Choroid plexus epithelial cell (primary cell): ENCODE measurements at places on chromosomes 7 and 10.
A peak's percentile ranks its signal among the peaks of the same experiment; 100 is the strongest.

DNA sequence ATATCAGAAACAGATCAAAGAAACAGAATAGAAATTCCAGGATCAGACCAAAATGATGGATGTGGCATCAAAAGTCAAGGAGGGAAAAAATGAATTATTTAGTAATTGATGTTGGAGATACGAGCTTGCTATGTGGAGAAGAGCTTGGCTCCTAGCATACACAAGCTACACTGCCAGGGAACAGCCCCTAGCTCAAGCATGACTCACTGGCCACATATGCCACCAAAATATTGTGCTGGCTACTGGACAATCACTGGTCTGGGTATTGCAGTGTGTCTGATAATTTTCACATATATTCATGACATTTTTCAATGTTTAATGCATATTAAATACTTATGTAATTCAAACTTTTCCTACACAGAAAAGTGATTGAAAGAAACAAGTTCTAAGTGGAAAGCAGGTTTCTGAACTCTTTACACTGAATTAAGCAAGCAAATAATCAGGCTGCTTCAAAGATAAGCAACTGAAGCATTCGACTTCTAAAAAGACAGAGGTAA is 59.3 kb downstream of the OAT start:
- no peak for DNase-seq

DNA sequence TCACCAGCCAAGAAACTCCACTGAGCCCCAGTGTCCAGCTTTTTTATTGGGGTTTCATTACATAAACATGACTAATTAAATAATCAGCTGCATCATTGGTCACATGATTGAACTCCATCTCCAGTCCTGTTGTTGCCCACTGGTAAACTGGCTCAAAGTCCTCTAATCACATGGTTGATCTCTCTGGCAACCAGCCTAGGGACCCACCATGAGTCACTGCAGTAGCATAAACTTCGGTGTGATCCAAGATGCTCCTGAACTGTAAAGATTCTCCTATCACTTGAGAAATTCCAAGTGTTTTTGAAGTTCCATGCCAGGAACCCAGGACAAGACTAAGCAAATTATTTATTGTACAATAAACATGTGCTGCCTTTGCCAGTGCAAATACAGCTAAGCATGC is 130.4 kb upstream of the AUTS2 start:
- DNase-seq: no peak

- no peak for DNase-seq
These were observed 45.1 kb downstream of the ZNF248 start for GRCh38 chr10:37812290-37812689.

- DNase-seq: peak; percentile 49
These were observed 120.9 kb upstream of the DIP2C start for GRCh38 chr10:810351-810846.

- no peak for DNase-seq
These were observed 243.6 kb upstream of the NFE2L3 start for GRCh38 chr7:25908154-25908949.

- DNase-seq: no peak
These were observed 138.5 kb upstream of the GDF10 start for GRCh38 chr10:47161465-47161864.

GRCh38 chr10:2900530-2900929 is 166.8 kb upstream of the PFKP start:
- no peak for DNase-seq

- no peak for DNase-seq
These were observed 39.5 kb downstream of the FAM53B start for GRCh38 chr10:124704428-124705380.

- DNase-seq: peak; percentile 11
These were observed 735 bp downstream of the JCAD start for GRCh38 chr10:30058570-30059132.

- DNase-seq: no peak
These were observed 6.1 kb downstream of the KCNH2 start for GRCh38 chr7:150972023-150972468.

DNA sequence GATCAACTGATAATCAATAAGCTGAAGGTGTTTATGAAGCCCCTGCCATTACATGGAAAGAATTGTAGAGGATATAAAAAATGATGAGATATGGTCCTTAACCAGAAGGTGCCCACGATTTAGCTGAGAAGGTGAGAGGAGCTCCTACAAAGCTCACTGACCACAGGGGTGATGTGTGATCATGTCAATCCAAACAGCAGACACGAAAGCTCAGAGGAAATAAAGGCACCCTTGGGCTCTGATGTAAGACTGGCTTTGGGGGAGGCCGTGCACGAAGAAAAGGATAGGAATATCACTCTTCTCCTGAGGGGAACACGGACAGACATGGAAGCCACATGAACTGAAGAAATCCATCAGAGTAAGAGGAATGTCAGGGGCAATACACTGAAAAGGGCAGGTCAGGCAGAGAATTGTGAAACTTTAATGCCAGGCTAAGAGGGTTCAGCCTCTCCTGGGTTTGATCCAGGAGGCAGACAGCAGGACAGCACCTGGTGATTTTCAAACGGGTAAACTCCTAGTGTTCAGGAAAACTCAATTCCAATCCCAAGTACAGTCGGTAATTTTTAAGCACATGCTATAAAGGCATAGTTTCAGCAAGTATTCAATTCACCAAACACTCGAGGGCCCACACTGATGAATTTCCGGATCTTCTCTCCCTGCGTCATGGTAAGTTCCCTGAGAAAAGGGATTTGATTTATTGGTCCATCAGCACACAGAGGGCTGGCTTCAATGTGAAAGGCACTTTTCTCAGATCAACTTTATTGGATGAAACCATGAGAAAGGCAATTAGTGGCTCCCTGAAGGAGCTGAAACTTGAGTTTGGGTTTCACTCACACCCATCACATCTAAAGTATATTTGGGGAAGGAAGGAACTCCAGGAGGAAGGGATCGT is 163.8 kb downstream of the PRPF18 start:
- no peak for DNase-seq

DNA sequence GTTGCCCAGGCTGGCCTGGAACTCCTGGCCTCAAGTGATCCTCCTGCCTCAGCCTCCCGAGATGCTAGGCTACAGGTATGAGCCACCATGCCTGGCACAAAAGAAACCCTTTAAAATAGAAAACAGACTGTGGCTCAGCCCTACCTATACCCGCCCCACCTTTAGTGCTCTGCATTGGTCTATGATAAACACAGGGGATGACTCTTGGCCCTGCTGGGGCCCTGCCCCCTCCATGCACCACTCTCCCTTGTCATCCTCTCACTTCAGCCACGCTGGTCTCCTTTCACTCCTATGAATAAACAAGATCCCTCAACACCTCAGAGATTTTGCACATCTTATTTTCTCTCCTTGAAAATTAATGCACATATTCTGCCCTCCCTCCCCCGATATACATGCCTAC is 251.4 kb upstream of the KLF14 start:
- DNase-seq: no peak

GRCh38 chr7:149409895-149410294 is 51.0 kb downstream of the ZNF777 start:
- no peak for DNase-seq

DNA sequence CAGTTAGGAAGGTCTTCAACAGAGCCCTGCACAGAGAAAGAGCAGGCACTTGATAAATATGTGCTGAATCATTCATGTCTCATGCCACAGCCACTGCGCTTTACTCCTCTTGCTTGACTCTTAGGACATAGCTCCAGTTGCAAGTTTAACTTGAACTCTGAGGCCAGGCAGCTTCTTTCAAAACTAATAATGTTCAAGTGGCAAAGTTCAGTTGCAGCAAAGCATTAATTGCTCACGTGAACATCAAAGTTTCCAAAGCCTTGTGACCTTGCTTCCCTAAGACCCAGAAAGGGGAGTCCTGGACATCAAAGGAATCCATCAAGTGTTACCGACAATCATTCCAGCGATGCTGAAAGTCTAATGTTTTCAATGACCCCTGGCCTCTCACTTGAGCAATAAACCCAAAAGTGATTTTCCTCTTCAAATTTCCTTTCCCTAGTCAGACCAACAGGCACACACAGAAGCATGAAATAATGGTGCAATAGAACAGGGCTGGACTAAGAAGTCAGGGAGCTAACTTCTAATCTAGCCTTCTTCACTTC is 21.8 kb upstream of the TECTB start:
- DNase-seq: peak; percentile 94

- DNase-seq: no peak
These were observed 249.4 kb downstream of the COBL start for GRCh38 chr7:51067258-51067657.

DNA sequence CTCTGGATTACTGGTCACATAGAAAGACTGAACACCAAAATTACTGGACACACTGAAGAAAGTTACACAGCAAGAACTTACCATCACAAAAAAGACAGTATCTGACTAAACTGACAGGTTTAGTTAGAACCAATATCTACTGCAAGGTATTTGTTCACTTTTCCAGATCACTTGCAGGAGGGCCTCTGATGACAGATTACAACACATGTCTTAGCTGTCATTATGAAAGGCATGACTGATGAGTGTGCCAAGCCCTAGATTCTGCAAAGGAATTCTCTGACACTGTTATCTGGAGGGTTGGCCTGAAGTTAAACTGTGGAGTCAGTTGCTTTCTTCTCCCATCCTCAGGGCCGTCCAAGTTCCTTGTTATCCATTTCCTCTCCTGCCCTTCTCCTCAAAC is 242.7 kb downstream of the KIF20B start:
- no peak for DNase-seq

DNA sequence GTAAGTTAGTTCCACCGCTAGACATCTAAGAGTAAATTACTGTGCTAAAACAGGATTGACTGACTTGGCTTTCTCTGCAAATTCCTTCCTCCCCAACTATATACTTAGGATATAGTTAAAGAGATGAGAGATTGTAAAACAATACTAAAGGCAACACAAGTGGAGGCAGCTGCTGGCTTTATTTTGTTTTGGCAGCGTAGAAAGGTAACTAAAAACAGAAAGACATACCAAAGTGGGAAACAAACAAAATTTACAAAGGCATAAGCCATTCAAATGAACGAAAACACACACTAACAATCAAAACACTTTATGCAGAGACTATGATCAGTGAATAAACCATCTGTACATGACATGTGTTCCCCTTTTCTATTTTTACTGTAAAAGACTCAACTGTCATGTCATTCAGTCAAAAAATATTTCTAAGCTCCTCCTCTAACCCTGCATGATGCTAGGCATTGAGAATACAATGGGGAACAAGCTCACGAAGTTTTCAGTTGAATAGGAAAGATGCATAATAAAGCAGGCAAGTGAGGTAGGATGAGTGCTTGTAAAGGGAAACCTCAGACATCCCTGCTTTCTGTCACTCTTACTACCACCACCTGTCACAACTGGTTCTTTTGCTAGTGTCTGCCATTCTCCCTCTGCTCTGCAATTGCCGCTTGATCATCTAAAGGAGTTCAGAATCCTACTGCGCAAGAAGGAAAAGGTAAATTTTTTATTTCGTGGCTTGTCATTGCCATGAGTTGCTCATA is 64.2 kb upstream of the COL1A2 start:
- no peak for DNase-seq

GRCh38 chr7:47389171-47389922 is 192.6 kb downstream of the TNS3 start:
- DNase-seq: no peak

DNA sequence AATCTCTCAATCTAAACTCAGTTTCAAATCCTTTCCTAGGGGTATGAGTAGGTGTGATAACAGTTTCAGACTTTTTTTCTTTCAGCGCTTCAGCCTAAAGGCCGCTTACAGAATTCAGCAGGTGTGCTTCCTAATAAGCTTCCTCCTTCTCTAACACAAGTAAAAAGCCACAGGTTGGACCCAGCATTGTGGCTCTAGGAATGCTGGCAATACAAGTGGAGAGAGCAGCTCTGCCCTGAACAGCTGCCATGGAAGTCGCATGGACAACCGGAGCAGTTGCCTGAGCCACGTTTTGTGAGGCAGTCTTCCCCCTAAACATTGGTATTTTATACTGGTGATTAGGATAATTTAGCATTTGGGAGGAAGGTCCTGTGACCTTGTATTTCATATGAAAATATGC is 83.5 kb downstream of the ST7 start:
- DNase-seq: no peak

- DNase-seq: no peak
These were observed 2.4 kb upstream of the PKD1L1 start for GRCh38 chr7:47950714-47951113.

DNA sequence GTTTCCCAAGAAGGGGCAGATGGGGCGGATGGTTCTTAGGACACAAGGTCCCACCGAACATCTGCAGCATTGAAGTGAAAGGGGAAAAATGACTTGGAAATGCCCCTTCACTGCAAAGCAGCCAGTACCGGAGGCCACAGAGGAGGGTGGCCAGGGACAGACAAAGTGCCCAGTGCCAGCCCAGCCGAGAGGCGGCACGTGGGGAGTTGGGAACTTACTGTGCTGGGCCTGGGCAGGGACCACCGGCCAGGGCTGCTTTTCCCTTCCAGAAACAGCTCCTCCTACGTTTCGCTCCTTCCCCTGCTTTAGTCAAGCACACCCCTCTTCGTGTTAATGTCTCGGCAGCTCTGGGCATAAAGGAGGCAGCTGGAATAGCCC is 129.2 kb downstream of the TNS3 start:
- DNase-seq: no peak

DNA sequence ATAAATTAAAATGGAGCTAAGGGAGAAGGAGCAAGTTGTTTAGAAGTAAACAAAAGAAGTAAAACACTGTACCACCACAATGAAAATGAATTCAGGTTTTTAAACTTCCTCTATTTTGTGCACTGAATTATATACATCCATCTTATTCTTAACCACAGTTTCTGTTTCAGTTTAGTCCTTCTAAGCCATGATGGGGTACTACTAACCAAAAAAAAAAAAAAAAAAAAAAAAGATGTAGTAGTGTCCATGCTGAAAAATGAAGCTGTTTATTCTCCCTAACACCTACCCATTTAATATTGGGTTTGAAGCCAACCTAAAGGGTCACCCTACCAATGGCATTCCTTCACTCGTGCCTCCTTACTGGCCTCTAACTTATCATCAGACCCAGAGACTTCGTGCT is 3.4 kb upstream of the BMPR1A start:
- no peak for DNase-seq

- peak; percentile 15 for DNase-seq
These were observed 50.5 kb downstream of the STK32C start for GRCh38 chr10:132257271-132257670.
